ENCODE measurements at places on chromosomes 5 and 9.

DNA sequence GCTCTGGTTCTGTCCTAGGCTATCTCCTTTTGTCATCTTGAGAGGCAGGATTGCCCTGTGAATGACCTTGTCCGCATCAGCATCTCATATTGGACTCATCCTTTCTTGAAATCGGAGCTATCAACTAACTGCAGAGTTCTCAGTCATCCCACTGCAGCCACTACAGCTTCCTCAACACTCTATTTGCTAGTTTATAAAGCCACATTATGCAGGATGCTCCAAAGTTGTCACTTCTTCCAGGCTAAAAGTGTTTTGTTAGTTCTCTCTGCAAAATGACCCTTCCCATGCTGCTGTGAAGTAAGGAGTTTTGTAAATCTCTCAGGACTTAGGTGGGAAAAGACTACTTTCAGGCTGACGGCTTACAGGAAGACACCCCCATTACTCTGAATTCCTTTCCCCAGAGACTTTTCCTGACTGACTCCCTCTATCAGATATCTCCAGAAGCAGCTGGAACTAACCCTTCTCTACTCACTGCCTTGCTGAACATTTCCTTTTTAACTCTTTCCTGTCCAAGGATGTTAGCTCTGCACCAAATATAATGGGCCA is 257.6 kb downstream of the NFIB start:
- DNase-seq = no peak

DNA sequence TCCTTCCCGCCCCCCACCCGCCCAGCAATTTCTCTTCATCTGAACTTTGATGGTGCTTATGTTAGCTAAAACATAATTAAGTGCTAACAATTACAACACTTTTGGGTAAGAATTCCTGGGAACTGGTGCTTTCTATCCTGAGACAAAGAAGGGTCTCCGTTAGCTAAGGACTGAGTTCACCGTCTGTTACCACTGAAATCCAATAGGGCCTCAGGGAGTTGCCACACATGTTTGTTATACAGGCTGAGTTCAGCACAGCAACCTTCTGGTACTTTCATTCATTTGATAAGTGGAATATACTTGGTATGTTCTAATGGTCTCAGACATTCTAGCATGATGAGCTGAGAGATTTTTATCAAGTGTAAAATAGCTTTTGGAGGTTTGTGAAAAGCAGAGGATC is 437.9 kb downstream of the EFNA5 start:
- no peak for DNase-seq

- no peak for DNase-seq
These were observed 207.6 kb upstream of the CDKN2B start for GRCh38 chr9:22216730-22217172.

GRCh38 chr5:137761566-137761965 is 7.4 kb upstream of the HNRNPA0 start:
- no peak for DNase-seq

DNA sequence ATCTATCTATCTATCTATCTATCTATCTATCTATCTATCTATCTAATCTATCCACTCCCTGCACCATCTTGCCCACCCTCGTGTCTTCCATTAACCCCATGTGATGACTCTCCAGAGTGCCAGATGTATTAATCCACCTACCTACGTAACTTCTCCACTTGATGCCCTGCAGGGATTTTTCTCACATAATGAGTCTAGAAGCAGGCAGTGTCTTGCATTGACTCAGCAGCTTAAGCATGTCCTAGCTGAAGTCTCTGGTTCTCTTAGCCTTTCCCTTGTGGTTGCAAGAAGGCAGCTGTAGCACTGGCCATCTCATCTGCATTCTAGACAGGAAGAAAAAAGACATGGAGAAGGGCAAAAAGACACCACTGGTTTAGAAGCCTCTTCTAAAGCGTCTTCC is 96.7 kb upstream of the ALDH1B1 start:
- DNase-seq = no peak

GRCh38 chr9:106107716-106108115 is 413.4 kb downstream of the TMEM38B start:
- no peak for DNase-seq

- no peak for DNase-seq
These were observed 276.8 kb downstream of the MEF2C start for GRCh38 chr5:88606173-88606572.

GRCh38 chr9:135857371-135857786 is 50.0 kb downstream of the CAMSAP1 start:
- no peak for DNase-seq
